ENCODE measurements at places on chromosomes 7 and 10.

DNA sequence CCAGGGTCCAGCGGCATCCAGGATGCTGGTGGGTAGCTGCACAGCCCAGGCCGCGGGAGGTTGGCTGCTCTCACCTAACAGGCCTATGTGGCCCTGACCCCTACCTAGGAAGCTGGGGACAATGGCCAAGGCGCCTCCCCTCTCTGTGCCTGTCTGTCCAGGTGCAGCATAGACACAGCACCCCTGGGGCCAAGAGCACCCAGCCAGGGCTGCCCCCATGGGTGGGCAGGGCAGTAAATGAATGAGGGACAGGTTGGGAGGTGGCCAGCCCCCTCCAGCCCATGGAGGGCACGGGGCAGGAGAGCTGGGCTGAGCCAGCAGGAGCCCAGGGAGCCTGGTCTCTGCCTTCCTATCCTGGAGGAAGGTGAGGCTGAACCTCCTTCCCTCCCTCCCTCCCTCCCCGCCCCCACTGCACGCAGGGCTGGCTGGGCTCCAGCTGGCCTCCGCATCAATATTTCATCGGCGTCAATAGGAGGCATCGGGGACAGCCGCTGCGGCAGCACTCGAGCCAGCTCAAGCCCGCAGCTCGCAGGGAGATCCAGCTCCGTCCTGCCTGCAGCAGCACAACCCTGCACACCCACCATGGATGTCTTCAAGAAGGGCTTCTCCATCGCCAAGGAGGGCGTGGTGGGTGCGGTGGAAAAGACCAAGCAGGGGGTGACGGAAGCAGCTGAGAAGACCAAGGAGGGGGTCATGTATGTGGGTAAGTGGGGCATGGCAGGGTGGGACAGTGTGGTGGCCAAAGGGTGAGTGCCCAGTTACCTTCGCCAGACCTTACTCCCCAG is at the start of gene SNCG:
Gene SNCG (plus strand): TSS at position 484 of the 785 bp plus-strand sequence. CDS start 99 bp downstream, at position 583.
- DNase-seq, result no peak

DNA sequence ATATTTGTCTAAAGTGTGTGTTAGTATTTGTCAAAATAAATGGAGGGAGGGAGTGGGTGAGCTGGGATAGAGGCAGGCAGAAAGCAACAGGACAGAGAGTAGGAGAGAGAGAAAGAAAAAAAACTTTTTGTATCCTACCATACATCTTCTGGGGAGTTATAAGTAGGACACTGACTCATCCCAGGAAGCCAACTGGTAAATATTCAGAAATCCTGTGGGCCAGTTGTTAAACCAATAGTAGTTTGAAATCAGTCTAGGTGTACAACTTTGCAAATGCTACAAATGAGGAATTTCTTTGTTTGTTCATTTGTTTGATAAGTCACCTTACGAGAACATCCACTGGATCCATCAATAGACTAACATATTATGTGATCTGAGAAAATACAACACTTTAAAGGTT is 980.9 kb downstream of the GATA3 start:
- DNase-seq, result no peak

GRCh38 chr7:148327379-148327778 is 263.2 kb upstream of the C7orf33 start:
- no peak for DNase-seq

DNA sequence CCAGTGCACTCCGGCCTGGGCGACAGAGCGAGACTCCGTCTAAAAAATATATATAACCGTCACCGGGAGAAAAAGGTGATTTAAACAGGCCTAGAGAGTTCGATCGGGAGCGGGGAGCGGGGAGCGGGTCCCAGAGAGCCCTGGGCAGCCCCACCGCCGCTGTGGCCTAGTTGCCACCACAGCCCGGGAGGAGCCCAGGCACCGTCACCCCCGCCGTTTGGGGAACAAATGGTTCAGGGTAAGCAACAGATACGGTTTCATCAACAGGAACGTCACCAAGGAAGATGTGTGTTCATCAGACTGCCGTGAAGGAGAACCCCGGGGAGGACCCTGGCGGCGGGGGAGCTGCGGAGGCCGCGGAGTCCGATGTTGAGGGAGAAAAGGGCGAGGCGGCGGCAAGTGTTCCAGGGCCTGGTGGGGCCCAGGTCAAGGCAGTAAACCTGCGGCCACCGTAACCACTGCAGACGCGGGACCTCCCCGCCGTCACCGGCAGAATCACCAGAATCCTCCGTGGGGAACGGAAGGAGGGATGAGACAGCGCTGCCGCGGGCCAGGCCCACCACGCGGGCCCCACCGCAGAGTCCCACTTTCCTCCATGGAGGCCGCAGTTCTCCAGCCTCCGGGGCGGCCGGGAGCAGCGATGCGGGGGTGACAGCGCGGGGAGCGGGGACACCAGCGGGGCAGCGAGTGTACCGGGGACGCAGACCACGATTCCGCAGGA is 103.4 kb downstream of the GALNT11 start:
- no peak for DNase-seq

DNA sequence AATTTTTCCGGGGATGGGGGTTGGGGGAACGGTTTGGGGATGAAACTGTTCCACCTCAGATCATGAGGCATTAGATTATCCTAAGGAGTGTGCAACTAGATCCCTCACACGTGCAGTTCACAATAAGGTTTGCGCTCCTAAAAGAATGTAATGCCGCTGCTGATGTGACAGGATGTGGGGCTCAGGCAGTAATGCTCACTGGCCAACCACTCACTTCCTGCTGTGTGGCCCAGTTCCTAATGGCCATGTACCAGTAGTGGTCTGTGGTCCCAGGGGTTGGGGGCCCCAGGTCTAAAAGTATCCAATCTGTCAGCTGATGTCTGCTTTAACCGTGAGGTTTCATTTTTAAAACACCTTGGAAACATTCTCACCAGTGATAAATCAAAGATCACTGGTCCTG is 2.2 kb downstream of the STN1 start:
- DNase-seq, result no peak

DNA sequence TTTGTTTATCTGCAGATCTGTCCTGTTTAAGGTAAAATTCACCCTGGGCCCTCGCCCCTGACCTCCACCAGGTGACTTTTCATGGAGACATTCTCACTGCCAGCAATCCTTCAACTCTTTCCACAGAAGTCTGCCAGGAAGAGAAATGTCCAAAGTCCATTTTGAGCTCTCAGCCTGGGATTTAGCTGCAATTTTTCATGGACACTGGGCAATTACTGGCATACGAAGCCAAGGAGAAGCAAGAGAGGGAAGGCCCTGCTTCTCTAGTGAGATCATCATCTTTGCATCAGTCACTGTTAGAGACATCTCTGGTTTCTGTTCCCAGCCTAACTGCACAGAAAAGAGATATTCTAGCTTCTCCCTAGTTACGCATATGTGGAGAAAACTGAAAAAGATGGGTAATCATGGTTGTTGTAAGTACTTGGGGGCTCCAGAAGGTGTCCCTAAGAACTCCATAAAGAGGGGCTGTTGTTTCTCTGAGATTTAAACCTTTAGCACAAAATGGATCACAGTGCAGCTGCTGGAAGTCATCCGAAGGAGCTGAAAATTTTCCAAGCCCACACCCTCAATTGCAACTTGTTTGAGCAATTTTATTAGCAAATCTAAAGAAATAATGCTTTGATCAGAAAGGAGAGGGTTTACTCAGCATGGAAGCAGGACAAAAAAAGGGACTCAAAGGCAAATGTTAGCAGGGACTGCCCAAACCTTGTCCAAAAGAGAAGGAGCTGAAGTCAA is 168.9 kb downstream of the SNX10 start:
- no peak for DNase-seq

- DNase-seq, result no peak
Measured at GRCh38 chr7:80722616-80723195, 84.3 kb downstream of the CD36 start.

DNA sequence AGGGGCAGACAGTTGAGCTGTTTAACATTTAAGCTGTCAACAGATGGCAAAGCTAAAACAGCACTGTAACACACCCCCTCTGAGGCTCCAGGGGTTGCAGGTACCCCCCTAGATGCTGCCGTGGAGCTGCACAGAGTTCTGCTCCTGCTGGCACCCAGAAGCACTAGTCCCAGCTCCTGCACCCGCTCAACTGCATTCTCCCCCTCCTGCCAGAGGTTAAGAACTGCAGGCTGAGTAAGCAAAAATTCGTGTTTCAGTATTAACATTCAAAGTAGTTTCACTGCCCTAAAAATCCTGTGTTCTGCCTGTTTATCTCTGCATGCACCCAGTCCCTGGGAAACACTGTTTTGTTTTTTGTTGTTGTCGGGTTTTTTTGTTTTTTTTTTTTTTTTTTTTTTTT is 790.8 kb upstream of the KCND2 start:
- DNase-seq, result no peak

DNA sequence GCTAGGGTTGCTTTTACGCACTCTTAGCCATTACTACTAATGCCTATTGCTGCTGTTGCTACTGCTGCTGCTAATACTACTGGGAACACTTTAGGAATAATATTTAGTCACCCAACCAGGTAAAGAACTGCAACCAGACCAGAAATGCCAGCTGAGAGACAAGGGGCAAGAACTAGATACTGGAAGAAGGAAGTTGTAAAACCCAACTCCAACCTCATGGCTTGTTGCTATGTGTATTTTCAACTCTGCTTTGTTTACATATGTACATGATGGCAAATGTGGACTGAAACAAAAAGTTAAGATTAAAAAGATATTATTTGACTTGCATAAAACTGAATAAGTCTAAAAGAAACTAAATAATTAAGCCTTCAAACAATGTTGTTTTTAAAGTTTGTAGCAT is 177.7 kb downstream of the GNAT3 start:
- DNase-seq, result no peak

GRCh38 chr7:141342621-141343408 is 208.4 kb upstream of the AGK start:
- no peak for DNase-seq

DNA sequence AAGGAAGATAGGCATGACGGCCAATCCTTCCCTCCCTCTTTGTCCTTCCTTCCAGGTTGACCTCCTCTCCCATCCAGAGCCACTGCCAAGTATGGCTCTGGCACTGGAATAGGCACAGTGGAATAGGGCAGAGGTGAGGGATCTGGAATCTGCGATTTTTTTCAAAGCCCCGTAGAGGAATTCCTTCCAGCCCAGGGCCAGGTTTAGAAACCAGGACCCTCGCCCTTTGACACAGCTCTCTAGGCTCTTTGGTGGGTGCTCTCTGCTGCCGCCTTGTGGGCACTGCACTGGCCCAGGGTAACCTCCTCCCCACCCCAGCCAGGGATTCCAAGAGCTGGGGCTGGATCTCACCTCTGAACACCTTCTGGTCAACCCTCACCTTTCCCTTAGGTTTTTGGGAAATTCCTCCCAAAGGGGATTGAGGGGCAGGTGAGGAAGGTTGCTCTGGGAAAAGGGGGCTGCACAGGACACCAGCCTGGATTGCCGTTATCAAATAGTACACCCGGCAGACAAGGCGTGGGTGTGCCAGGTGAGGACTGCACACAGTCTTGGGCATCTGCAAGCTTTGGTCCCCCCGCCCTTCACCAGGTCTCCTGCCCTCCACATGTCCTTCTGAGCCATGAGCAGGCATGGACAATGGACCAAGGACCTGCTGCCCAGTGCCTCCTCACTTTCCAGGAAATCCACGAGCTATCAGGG is 22.8 kb downstream of the C10orf105 start:
- DNase-seq, result peak; percentile 46

- no peak for DNase-seq
Measured at GRCh38 chr10:73786512-73786885, 1.1 kb downstream of the ZSWIM8 start.

DNA sequence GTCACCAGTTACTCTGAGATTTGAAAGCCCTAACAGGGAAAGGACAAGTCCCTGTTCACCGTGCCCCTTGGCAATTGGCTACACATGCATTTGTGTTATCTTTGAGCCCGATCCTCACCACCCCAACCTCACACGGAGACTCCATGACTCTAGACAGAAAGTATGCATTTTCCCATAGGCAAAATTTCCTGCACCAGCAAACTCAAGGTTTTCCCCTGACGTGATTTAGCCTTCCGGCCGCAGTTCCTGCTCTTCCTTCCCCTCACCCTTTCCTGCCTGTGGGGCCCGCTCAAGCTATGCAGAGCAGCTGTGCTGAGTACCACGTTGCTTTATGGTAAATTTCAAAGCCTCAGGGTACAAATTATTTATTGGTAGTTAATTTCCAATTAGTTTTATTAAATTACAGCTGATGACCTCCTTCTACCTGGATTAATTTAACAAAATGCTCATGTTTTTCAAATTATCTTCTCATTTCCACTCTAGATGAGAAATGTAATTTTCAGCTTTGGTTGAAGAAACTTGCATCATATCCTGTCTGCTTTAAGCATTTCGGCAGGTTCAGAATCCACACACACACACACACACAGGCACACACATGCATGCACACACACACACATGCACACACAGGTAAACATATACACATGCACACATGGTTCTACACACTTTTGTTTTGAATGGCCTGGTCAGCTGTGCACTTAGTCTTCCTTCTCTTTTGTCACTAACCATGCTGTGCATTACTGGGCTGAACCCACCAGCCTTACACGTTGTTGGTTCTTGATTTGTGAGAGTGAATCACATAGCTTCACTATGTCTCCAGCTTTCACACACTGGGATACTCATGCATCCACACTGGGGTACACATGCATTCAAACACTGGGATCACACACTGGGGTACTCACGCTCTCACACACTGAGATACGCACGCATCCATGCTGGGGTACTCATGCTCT is 283.1 kb upstream of the PITRM1 start:
- no peak for DNase-seq

DNA sequence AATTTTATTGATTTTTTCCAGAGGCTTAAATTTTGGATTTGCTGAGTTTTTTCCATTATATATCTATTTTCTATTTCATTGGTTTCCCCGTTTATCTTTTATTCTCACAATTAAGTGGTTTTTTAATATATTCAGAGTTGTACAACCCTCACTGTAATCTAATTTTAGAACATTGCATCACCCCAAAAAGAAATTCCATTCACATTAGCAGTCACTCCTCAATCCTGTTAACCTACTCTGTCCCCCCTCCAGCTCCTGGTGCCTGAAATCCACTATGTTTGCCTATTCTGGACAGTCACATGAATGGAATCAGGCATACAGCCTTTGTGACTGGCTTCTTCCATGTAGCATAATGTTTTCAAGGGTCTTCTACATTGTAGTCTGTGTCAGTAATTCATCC is 55.8 kb upstream of the ITGA8 start:
- no peak for DNase-seq

- no peak for DNase-seq
Measured at GRCh38 chr10:58579011-58579655, 66.5 kb downstream of the BICC1 start.

DNA sequence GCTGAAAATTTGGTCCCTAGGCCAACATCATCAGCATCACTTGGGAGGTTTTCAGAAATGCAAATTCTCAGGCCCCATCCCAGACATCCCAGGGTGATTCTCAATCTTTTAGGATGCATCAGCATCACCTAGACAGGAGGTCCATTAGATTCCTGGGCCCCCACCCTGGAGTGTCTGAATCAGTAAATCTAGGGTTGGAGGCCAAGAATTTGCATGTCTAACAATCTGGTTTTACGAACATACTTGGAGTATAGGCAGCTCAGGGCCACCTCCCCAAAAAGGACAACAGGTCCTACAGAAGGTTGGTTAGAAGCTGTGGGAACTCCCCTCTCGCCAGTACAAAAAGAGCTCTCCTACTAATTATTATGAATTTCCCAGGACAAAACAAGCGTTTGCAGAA is 15.5 kb downstream of the ZC3HAV1 start:
- DNase-seq, result no peak

Measured in stimulated activated CD4-positive, alpha-beta T cell treated with anti-CD3 and anti-CD28 coated beads, TNF-alpha, amount 100 ng/mL, for 48 hours (primary cell).